NCI-H446 (cell line): ENCODE measurements at places on chromosomes 11 and 22.
A peak's percentile ranks its signal among the peaks of the same experiment; 100 is the strongest.

DNA sequence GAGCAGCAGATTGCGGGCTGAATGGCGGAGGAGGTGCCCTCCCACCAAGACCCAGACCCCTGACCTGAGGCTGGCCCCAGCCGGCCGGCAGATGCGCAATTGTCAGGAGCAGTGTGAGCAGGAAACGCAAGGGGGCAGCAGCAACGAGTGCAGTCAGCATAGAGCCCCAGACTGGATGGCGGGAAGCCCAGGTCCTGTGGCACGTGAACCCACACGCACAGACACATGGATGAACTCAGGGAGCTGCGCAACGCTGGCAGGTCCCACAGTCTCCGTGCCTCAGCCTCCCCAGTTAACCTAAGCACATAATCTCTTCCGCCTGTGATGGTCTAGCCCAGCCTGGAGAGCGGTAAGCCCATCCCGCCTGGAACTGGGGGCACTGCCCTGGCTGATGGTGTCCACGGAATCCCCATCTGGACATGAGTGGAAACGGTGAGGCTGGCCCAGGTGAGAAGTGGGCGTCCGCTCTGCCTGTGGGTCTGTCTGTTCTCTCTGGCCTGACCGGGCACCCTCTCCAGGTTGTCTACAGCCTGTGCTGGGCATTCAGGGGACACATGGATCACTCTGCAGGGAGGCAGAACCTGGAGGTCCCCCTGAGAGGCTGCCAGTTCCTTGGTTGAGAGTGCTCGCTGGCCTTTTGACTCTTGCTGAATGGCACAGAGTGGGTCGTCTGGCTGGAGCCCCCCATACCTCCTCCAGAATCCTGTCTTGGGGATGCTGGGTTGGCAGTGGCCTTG lies 626 bp upstream of the TBX10 start:
- DNase-seq: no peak

GRCh38 chr22:39135092-39135896 lies 17.2 kb downstream of the CBX7 start:
- DNase-seq: no peak

- DNase-seq: no peak
Observed at GRCh38 chr11:34758262-34758661, 137.4 kb downstream of the EHF start.

- DNase-seq: no peak
Observed at GRCh38 chr11:57460758-57461749, 726 bp downstream of the RTN4RL2 start.

DNA sequence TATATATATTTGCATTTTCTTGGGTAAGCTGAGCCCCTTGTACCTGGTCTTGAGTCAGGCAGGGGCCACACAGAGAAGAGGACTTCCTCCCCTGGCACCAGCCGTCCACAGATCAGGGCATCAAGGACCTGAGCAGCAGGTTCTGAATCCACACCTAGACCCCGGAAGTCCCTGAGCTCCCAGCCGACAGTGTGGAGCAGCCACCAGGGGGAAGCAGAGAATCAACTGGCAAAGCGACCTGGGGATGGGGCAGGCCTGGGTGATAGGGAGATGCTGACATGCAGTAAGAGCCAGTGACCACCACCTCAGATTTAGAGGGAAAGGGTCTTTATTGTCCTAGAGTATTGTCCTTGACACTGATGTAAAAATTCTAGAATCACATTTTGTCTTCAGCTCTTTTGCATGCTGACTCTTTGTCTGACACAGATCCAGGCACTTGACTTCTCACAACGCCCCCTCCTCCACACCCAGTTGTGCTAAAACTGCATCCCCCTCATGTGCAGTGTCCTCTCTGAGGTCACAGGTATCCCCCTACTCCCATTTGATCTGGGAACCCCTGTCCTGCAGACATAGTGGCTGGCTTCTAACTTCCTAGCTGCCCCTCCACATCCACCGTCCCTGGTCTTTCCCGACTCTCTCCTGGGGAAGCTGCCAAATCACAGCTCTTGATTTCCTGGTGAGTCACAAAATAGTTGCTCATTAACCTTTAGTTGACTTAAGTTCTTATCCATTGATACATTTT lies 109.3 kb downstream of the GGTLC2 start:
- DNase-seq: peak; percentile 43

DNA sequence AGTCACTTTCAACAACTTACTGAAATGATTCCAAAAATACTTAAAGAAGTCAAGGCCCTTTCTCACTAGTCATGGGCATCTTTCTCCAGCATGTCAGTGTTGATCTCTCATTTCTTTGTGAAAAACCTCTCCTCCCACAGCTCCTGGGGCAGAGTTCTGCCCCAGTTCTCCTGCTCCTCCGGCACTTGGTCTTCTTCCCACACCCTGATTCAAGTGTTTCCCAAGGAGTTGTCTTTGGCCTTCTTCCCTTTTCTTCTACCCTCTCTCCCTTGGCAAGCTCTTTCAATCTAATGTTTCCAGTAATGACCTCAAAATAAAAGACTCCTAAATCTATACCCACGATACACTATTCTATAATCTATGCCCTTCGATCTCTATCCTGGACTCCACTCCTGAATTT lies 42.1 kb upstream of the CCDC34 start:
- DNase-seq: no peak

- DNase-seq: no peak
Observed at GRCh38 chr11:119789766-119790407, 60.9 kb upstream of the NECTIN1 start.

- no peak for DNase-seq
Observed at GRCh38 chr22:47357493-47357892, 595.0 kb downstream of the TBC1D22A start.

DNA sequence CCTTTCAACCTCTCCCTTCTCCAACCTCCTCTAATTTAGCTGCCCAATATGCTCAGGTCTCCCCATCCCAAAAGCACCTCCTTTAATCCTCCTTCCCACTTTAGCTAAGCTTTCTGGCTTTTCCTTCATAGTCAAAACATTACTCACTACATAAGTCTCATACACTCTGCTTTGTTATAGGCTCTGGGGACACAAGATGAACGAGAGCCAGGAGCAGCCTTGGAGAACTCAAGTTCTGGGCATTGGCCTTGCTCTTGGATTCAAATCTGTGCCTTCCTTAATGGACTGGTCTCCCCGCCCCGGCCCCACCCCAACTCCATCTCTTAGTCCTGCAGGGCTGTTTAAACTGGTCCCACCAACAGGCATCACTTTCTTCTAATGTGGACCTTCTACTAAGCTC lies 11.4 kb upstream of the HPX start:
- no peak for DNase-seq

- DNase-seq: no peak
Observed at GRCh38 chr11:87144252-87144651, 106.5 kb downstream of the TMEM135 start.

DNA sequence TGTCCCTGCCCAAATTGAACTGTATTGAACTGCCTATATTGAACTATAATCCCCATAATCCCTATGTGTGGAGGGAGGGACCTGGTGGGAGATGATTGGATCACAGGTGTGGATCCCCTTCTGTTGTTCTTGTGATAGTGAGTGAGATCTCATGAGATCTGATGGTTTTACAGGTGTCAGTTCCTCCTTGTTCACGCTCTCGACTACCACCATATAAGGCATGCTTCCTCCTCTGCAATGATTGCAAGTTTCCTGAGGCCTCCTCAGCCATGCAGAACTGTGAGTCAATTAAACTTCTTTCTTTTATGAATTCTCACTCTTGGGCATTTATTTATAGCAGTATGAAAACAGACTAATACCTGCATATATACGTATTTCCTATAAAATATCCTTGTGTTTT lies 206.5 kb upstream of the PDGFD start:
- no peak for DNase-seq

DNA sequence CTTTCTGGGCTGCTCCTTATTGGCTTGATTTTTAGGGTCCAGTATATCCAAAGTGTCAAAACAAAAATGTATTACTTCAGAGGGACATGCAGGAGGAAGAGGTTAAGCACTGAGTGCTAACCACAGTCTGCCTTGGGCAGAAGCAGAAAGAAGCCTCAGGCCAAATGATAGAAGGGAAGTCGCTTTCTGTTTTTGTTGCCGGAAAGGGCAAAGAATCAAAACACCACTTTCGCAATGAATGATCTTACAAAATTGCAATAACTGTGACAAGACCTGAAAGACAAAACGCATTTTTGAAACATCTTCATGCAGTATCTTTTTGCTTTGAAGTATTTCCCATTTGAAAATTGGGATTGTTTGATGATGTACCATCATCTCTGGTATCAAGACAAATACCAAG lies 70.1 kb upstream of the PICALM start:
- DNase-seq: no peak

DNA sequence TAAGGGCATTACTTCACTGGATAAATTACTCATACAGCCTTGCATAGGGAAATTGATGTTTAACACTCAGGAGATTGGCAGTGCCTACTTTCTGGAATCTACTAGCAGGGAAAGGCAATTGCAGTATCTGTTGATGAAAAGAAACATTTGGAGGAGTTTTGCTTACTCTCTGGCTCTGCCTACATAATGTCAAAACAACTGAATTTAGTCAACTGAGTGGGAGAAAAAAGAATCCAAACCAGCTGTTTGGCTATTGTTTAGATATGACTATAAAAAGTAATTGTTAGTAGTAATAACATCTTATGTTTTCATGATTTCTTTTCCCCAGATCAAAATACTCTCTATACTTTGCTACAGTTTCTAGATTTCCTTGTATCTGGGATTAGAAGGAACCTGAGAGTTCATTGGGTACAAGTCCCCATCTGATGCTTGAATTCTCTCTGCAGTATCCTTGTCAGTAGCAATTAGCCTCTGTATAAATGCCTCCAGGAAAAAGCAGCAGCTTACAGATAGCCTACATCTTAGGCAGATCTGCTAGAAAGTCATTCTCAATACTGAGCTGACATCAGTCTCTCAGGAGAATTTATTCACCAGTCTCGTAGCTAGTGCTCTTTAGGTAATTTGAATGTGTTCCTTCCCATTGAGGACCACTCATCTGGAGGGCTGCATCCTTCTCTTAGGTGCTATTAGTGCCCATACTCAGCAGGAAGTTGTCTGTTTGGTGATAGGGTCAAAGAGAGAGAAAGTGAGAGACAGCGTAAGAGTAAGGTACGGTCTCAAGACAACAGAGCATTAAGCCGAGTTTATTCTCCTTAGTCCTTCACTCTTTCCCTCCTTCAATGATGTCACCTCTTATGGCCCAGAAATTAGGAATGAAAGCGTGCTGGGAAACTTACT lies 185.9 kb upstream of the CCDC90B start:
- DNase-seq: no peak

DNA sequence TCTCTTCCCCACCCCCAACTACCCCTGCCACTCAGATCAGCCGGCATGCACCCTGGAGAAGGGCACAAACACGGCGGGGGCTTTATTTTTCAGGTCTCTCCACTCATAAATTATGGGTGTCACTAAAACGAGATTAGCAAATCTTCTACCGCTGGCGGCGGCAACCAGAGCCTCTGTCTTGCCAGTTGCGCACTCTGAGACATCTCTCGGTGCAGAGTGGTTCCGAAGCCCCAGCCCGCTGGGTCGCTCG lies 125.3 kb upstream of the C11orf58 start:
- DNase-seq: no peak

DNA sequence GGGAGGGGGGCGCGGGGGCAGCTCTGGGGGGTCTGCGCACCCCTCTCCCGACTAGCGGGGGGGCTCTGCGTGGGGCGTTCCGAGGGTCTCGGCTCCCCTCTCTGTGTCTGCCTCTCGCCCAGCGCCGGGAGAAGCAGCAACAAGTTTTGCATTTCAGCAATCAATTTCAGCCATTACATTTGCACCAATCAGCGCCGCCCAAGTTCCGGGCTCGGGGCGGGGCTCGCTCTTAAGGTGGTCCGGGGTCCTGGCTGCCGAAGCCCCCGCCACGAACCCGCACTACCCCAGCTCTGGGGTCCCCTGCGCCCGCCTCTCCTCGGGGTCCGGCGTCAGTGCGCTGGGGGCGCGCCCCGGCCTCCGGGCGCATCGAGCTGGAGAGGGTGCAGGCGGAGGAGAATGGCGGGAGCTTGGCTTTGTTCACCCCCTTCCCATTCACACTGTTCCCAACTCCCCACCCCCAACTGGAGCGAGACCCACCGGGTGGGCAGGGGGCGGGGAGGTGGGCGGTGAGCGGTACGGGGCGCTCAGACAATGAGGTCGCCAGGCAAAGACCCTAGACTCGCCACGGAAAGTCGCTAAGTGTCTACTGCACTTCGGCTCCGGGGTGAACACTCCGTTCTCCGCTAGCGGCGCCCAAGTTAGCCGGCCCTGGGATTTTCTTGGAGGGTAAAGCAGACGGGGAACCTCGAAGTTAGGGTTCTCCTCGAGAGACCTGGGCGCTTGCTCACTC lies at the start of gene MN1:
MN1 (minus strand) TSS at position 141 of the 730 bp plus-strand sequence. CDS start 1,213 bp downstream, outside the sequence.
- no peak for DNase-seq

DNA sequence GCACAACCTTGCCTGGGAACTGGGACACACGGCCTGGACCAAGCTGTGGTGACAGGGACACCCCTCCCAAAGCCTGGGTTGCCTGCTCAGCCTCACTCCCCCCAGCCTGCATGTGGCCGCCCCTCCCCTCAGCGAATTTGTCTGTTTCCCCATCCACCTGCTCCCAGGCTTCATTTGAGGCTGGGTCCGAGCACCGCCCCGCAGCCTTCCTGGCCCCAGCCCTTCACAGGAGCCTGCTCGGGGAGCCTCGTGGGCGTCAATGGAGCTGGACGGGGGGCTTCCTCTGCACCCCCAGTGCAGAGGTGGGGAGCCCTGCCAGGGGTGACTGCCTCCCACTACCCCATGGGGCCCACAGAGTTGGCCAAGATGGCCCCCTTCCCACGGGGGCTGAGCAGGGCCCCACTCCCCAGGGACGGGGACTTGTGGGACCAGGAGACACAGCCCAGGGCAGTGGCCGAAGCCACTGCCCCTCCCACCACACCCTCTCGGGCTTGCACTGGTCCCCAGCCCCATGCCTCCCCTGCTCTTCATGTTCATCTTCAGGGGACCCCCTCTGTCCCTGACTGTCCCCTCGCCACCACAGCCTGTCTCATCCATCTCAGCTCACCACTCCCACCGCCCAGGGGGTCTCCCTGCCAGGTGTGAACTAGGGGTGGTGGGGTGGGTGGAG lies 91.7 kb downstream of the WNT7B start:
- DNase-seq: no peak

DNA sequence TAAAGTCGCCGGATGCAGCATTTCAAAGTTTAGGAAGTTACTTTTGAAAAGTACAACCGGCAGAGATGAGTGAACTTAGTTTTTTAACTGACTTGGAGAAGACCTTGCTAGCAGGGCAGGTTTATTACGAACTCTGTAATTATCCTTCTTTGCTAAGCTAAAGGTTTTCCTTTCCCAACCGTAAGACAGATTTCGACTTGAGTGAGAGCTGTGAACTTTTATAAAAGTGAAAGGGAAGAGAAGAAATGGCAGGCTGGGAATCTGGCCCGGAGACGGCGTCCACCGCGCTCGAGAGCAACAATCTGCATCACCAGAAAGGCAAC lies 659 bp upstream of the TEAD1 start:
- DNase-seq: no peak

- no peak for DNase-seq
Observed at GRCh38 chr11:101478587-101479369, 105.0 kb downstream of the TRPC6 start.

- DNase-seq: peak; percentile 27
Observed at GRCh38 chr11:71563406-71563805, 2.0 kb upstream of the KRTAP5-10 start.

GRCh38 chr11:100892886-100893285 lies 205.8 kb downstream of the ARHGAP42 start:
- DNase-seq: no peak

GRCh38 chr22:40323681-40324171 lies 22.6 kb upstream of the ADSL start:
- no peak for DNase-seq

GRCh38 chr11:75152090-75152489 lies 1.2 kb downstream of the SLCO2B1 start:
- no peak for DNase-seq
